Kasumi-1 (cell line): ENCODE measurements at places on chromosomes 13 and 19.

GRCh38 chr13:53020764-53021335 lies 7.8 kb upstream of the OLFM4 start:
- DNase-seq: no peak

DNA sequence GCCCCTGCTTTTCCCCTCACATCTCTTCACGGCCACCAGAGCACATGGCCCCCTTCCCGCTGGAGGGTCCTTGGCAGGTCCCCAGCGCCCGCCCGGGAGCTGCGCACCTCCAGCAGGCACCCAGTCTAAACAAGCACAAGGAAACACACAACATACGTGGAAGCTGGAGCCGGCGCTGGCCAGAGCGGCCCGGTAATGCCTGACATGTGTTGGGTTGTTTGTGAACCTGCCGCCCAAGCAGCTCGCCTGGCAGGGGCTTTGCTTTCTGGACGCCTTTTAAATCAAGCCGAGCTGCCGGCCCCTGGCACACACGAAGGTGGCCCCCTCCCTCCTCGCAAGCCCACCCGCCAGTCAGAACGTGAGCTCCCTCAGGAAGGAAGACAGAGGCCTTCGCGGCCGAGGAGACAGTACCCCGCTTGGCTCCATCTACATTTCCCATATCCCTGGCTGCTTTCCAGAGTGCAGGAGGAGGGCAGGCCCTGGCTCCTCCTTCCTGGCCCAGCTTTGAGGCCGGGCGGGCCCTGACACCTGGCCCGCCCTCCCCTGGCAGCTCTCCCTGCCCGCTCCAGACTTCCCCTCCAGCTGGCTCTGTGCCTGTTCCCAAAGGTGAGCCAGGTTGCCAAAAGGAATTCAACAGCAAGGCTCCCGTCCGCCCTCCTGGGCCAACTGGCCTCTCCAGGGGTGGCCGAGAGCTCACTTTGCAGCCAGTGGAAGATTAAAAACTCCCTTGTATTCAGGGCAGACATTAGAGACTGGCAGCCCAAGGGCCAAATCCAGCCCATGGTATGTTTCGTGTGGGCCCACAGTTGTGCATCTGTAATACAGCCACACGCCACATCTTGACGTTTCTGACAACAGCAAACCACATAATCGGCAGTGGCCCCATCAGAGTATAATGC lies 28.7 kb downstream of the COMP start:
- no peak for DNase-seq

DNA sequence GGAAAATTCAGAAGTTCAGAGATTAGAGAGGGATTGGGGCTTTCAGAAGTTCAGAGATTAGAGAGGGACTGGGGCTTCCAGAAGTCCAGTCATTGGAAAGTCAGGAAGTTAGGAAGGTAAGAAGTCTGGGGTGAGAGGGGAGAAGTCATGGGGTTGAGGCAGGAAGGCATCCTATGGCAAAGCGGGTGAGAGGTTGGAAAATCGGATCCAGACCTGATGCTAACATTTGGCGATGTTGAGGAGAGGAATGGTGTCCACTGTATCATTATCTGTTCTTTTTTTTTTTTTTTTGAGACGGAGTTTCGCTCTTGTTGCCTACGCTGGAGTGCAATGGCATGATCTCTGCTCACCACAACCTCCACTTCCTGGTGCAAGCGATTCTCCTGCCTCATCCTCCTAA lies 11.1 kb downstream of the SYT3 start:
- DNase-seq: no peak

- no peak for DNase-seq
Observed at GRCh38 chr13:21913010-21913409, 242.1 kb downstream of the FGF9 start.

- no peak for DNase-seq
Observed at GRCh38 chr19:47613165-47614020, 4.5 kb downstream of the BICRA start.

- DNase-seq: no peak
Observed at GRCh38 chr13:41791056-41791455, 169.9 kb downstream of the VWA8 start.

- DNase-seq: no peak
Observed at GRCh38 chr19:829129-829758, 1.6 kb downstream of the AZU1 start.

- no peak for DNase-seq
Observed at GRCh38 chr19:10911579-10912363, 16.7 kb downstream of the YIPF2 start.
